D721Med (cell line): ENCODE measurements at places on chromosomes 3 and 15.

DNA sequence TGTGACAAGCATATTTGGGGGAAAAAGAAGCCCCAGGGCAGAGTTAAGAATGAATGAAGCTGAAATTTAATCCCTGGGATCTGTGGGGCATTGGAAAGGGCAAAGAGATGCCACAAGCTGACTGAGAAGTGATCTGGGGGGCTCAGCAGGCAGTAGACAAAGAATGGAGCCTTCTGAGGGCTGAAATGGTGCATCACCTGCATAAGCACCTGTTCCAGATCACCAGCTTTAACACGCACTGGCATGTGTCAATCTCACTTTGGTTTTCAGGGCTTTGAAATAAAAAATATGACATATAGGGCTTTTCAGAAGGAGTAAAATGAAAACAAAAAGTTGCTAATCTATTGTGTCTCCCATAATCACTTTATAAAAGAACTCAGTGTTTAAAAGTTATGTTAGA lies 210.8 kb upstream of the ARHGEF26 start:
- no peak for DNase-seq

GRCh38 chr3:149204390-149204991 lies 17.1 kb downstream of the CP start:
- DNase-seq: no peak

DNA sequence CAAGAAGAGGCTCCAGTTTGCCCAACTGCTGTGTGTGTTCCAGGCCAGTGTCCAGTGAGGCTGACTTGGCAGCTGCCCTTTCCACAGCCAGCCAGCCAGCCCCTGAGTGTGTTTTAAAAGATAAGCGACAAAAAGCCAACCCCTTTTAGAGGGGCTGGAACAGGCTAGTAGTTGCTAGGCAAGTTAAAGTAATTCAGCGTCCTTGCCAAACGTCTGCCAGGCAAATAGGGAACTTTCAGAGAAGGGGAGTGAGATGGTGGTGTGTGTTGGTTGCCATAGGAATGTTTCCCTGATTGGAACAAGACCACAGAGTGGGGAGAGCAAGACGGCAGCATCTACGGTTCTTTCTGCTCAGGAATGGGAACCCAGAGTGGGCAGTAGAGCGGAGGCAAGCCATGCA lies 86.3 kb downstream of the TMEM108 start:
- no peak for DNase-seq

DNA sequence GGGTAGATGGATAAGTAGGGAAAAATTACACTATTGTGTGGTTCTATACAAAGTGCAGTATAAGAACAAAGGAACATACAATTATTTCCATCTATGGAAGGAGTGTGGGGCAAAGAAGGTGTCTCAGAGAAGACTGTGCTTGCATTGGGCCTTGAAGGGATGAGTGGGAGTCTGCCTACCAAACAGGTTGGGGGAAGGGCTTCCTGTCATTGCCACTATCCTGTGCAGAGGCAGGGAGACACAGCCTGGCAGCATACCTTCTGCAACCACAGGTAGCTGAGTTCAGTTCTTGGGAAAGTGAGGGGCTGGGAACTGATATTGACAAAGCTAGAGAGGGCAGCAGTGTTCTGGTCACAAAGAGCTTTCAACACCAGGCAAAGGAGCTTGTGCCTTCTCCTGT lies 3.4 kb downstream of the TIMP4 start:
- no peak for DNase-seq

GRCh38 chr3:29319262-29319661 lies 38.4 kb downstream of the RBMS3 start:
- DNase-seq: no peak

DNA sequence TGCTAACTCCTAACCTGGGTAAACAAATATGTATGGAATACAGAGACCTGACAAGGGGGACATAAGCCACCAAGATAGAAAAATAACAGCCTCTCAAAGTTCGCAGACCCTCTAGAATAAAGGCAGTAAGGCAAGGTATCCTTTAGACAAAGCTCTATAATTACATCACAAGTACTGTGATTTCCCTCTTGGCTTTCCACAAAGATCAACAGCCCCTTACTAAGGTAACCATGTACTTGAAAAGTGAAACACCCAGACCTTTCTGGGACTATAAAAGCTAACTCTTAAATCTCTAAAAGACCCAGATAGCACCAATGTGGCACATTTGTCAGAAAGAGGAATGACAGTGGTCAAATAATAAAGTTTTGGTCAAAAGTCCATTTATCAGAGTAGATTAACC lies 51.9 kb downstream of the TBL1XR1 start:
- no peak for DNase-seq

GRCh38 chr3:122800706-122801237 lies 5.9 kb downstream of the SLC49A4 start:
- DNase-seq: no peak

- no peak for DNase-seq
These were observed 152.7 kb downstream of the NFKBIZ start for GRCh38 chr3:102002056-102002455.

DNA sequence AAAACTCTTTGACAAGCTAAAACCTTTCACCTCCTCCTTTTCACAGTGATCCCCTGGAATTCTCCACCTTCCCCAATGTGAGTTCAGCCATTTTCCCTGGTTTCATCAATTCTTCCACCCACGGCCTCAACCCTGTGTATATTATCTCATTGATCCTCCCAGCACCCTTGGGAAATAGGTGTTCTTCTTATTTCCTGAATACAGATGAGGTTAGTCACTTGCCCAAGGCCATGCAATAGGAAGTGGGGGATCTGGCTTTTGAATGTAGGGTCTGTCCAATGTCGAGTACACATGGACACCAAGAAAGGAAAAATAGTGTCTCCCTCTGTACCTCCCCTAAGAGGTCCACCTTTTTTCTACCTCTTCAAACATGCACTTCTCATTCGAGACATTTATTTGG lies 262.8 kb upstream of the ST8SIA2 start:
- DNase-seq: no peak

DNA sequence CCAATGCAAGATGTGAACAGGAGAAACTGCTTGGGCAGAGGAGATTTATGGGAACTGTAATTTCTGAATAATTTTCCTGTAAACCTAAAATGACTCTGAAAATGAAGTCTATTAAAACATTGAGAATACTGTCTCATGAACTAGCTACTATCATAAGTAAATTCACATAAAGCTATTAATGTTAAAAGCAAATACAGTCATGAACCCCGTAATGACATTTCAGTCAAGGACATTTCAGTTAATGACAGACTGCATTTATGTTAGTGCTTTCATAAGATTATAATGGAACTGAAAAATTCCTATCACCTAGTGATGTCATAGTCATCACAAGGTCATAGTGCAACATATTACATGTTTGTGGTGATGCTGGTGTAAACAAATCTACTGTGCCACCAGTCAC lies 17.2 kb downstream of the CBLB start:
- no peak for DNase-seq

DNA sequence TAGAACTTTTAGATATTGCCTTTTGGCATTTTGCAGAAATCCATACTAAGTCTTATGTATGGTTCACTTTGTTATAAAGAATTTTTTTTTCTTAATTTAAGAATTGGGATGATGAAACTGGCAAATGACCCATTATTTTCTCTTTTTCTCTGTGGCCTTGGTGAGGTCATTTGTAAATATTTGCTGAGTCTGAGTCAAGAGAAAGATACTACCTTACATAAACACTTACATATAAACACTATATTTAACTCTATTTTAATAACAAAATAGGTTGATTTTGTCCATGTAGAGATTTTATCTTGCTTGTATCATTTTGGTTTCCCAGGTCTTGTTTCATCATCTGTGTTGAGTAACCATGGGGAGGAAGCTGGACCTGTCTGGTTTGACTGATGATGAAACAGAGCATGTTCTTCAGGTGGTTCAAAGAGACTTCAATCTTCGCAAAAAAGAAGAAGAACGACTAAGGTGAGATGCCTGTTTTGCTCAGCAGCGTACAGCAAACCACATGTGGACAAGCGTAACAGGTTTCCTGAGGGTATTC lies 91.1 kb downstream of the MYRIP start:
- DNase-seq: no peak
